ENCODE measurements at places on chromosomes 12 and 14.

- DNase-seq = no peak
Measured at GRCh38 chr12:132281038-132281437, 48.4 kb downstream of the GALNT9 start.

DNA sequence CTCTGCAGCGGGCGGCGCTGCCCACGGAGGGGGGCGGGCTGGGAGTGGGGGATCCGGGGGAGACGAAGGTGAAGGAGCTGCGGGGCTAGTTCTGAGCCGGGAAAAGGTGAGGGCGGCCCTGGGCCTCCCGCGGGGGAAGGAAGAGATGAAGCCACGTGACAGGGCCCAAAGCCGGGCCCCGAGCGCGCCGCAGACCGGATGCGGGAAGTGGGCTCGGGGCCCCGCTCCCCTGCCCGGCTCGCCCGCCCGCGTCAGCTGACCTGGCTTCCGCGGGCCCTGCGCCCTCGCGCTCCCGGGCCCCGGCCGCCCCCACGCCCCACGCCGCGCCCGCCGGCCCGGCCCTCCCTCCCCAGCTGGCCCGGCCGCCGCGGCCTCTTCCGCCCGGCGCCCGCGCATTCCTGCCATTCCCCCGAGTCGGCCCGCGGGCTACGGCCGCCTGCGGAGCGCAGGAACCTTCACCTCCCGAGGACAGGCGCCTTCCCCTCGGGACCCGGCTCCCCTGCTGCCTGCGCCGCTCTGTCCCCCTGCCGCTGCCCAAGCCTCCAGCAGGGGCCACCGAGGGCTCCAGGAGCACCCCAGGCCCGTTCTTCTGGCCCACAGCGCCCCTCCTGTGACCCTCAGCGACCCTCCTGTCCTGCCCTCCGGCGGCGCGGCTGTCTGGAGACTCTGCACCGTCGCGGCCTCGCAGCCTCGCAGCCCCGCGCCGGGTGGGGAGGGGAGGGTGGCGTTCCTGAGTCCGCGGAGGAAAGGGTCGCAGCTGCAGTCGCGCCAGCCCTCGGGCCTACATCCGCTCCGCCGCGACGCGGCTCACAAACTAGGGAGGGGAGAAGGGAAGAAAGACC is 20.4 kb downstream of the NINJ2 start:
- DNase-seq = no peak

- no peak for DNase-seq
Measured at GRCh38 chr12:68012712-68013111, 23.5 kb downstream of the IFNG-AS1 start.

- no peak for DNase-seq
Measured at GRCh38 chr12:47382305-47382704, 302.5 kb upstream of the AMIGO2 start.

DNA sequence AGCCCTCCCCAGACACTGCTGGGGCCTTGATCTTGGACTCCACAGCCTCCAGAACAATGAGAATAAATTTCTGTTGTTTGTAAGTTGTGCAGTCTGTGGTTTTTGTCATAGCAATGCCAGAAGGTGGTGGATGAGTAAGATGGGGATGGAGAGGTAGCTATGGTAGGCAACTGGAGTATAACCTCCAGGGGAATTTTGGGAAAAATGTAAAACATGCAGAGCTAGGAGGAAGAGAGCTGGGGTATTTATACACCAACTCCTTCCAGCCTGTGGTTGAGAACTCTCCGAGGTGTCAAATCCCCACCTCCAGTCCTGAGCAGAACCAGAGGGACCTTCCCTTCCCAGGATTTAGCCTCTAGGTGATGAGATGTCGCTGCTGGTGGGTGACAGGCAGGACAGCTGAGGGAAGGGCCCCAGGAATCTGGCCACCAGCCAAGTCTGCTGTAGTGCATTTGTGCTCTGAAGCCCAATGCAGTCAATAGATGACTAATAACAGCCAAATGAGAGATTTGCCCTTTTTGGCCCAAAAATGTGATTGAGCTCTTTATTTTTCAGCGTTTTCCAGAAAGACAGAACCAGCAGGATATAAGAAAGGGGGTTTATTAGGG is 19.1 kb upstream of the CEP170B start:
- DNase-seq = no peak

- DNase-seq = no peak
Measured at GRCh38 chr14:68576031-68576430, 216.8 kb downstream of the ZFP36L1 start.

- no peak for DNase-seq
Measured at GRCh38 chr12:15605881-15606590, 183.2 kb downstream of the EPS8 start.

DNA sequence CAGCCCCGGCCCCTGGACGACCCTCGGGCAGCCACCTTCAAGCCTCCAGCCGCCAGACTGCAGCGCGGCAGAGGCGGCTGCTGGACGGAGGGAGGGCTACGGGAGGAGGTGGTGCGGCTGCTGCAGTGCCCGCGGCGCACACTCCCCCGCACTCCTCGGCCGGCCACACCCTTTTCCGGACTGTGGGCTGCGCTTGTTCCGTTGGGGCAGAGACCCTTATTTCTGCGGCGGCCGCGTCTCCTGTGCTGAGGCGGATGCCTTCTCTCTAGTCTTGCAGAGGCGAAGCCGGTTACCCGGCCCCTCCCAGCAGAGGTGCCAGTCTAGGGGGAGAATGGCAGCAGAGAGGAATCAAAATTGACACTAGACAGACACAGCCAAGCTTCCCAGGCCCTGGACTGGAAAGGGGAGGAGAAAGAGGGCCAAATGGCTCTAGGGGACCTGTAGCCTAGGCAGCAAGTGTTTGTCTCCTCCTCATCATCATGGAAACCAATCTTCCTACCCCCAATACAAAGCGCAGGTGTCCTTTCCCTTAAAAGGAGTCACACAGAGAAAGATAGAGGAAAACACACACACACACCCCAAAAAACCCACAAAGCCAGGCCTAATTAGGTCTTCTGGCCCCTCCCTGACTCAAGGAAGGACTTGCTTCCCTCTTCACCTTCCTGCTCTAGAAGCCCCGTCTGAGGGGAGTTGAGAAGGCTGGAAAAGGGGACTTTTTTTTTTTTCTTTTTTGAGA is 1.3 kb downstream of the ESYT1 start:
- no peak for DNase-seq
